ENCODE measurements at places on chromosomes 2 and 18. TPM values are rescaled to one million over a fixed set of nuclear protein-coding genes. Genes with fewer than 3 reads are reported as not detected.

DNA sequence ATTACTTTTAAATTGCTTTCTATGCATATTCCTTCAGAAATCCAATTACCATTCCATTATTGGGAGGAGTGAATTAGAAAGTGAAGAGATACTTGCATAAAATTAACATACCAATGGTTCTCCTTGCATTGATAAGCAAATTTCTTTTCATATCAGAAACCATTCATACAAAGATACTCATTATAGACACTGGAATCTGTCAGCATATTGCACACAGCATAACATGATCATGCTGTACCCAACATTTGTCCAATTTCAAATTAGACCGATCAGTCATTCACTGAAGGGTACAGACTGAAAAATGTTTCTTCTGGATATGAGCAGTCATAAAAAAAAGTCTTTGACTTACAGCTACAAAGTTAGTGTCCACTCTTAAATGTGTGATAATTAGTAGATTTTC is 175.6 kb downstream of the PID1 start:
- H3K36me3 ChIP-seq, result no peaks in the 10 kb centered on the region
- no peak for DNase-seq
- no peak overlapping the region for H3K27ac ChIP-seq
- H3K4me3 ChIP-seq, result no peak overlapping the region
- H3K4me1 ChIP-seq, result no peaks in the 10 kb centered on the region
- peaks cover 1% of the 10 kb centered on the region for H3K27me3 ChIP-seq

DNA sequence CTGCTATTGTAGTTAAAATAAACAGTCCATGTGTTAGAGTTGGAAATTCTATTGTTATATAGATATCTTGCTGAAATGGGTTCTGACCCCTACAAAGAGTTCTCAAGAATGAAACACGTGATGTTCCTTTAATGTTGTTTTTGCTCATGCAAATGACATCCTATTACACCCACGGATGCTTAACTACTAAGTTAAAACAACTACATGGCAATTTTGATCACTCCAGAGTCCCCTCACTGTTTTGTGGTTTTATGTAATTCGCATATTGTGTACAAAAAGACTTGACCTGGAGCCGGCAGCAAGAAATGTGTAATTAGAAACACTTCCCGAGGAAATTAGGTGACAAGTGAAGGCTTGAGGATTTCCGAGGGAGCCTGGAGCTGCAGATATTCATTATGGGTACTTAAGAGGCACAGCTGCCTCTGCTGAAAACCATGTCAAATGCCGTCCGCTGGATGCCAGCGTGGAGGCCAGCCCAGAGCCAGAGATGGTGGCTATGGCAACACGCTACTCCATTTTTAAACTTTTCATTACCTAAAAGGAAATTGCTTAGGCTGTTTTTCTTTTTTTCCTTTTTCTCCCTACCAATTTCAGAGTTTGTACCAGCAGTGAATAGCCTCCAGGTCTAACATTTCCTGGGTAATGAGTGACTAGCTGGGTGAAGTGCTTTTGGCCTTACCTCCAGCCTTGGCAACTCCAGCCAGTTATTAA is 21.0 kb upstream of the CABLES1 start:
- peaks cover 2% of the 10 kb centered on the region for H3K36me3 ChIP-seq
- no peaks in the 10 kb centered on the region for H3K27me3 ChIP-seq
- DNase-seq, result no peak

DNA sequence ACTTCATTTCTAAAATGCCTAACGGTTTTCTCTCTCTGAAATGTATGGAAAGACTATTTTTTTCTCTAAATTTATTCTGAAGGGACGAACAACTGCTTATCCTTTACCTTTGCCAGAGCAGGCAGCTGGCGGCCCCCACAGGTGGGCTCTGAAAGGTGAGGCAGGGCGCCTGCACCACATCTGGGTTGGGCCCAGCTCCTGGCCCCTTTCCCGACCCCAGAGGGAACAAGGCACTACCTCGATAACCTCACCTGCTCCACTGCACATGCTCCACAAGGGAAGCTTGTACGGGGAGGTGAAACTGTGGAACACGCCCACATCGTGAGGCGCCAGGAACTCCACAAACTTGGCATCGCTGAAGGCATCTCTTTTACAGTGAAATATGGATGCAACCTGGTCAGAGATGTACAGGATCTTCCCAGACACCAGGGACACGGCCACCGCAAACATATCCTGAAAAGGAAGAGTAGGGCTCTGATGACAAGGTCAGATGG is 17.3 kb downstream of the PER2 start:
- H3K27ac ChIP-seq, result no peak overlapping the region
- no peaks in the 10 kb centered on the region for H3K4me1 ChIP-seq
- H3K27me3 ChIP-seq, result no peaks in the 10 kb centered on the region
- DNase-seq, result no peak
- H3K4me3 ChIP-seq, result no peak overlapping the region

GRCh38 chr2:26687801-26688200 is 4.7 kb upstream of the KCNK3 start:
- no peak overlapping the region for H3K4me3 ChIP-seq
- H3K4me1 ChIP-seq, result peaks cover 11% of the 10 kb centered on the region
- no peak overlapping the region for H3K27ac ChIP-seq
- DNase-seq, result no peak
- no peaks in the 10 kb centered on the region for H3K36me3 ChIP-seq

DNA sequence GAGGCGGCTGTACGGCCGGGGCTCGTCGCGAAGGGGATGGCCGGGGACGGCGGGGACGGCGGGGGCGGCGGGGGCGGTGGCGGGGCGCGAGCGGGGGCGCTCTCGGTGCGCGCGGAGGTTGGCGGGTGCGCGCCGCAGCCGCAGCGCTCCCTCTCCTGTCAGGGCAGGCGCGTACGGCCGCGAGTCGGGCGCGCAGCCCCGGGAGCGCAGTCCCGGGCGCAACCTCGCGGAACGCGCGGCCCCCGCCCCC is 296 bp upstream of the GRHL1 start:
- H3K4me3 ChIP-seq, result peak overlapping the region; percentile 69
- no peaks in the 10 kb centered on the region for H3K36me3 ChIP-seq
- no peak for DNase-seq
- H3K27ac ChIP-seq, result no peak overlapping the region

- no peak overlapping the region for H3K27ac ChIP-seq
- no peak for DNase-seq
- peak overlapping the region; percentile 78 for H3K4me3 ChIP-seq
- peaks cover 14% of the 10 kb centered on the region for H3K4me1 ChIP-seq
Measured at GRCh38 chr18:26575865-26576217, 27.5 kb upstream of the KCTD1 start.

GRCh38 chr18:3451183-3451988 is 1.4 kb downstream of the TGIF1 start:
- no peaks in the 10 kb centered on the region for H3K27me3 ChIP-seq
- peak overlapping the region; percentile 95 for H3K4me3 ChIP-seq
- DNase-seq, result peak; percentile 95
- peaks cover 50% of the 10 kb centered on the region for H3K4me1 ChIP-seq
- peak overlapping the region; percentile 98 for H3K27ac ChIP-seq

GRCh38 chr2:10086950-10087349 is 6.7 kb upstream of the CYS1 start:
- H3K27ac ChIP-seq, result no peak overlapping the region
- H3K36me3 ChIP-seq, result no peaks in the 10 kb centered on the region
- no peak for DNase-seq
- H3K4me1 ChIP-seq, result peaks cover 13% of the 10 kb centered on the region
- peaks cover 13% of the 10 kb centered on the region for H3K27me3 ChIP-seq

DNA sequence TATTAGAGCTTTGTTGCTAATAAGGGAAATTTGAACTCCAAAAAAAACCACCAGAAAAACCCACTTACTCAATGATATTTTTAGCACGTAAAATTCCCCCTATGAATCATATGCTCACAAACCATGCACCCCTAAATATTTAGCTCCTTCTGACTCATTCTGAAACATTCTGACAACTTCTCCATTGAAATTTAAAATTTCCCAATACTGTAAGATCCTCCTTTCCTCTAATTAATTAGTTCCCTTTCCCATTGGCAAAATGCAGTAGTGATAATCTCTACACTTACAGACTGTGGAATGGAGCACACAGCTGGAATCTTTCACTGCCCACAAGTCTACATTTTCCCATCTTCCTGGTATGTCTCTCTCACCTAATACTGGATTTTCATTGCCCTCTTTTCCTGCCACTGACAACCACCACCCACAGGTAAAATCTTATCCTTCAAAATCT is 215.8 kb upstream of the ACVR2A start:
- no peaks in the 10 kb centered on the region for H3K36me3 ChIP-seq
- no peak overlapping the region for H3K27ac ChIP-seq
- no peaks in the 10 kb centered on the region for H3K27me3 ChIP-seq
- DNase-seq, result no peak
- H3K4me3 ChIP-seq, result no peak overlapping the region
- H3K4me1 ChIP-seq, result peaks cover 5% of the 10 kb centered on the region

DNA sequence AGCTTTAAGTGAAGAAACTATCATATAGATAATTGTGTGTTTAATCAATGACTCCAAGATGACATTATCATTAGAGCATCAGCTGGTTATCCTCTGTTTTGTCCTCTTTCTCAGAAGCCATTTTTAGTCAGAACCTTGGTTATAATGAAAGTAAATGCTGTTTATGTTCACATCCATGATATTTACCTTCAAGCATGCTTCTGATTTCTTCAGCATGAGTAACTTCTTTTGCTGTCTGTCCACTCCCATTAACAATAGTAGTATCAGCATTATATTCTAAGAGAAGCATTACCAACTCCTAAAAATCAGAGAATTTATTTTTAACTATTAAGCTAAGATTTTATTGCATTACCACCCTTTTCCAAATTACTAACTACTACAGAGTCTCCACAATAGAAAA is 56.3 kb downstream of the OSBPL1A start:
- H3K27ac ChIP-seq, result no peak overlapping the region
- H3K36me3 ChIP-seq, result peaks cover 1% of the 10 kb centered on the region
- H3K4me1 ChIP-seq, result peaks cover 18% of the 10 kb centered on the region
- DNase-seq, result no peak
- H3K27me3 ChIP-seq, result no peaks in the 10 kb centered on the region
- no peak overlapping the region for H3K4me3 ChIP-seq

GRCh38 chr18:45836242-45837205 is 11.0 kb downstream of the SIGLEC15 start:
- H3K4me3 ChIP-seq, result peak overlapping the region; percentile 44
- peaks cover 8% of the 10 kb centered on the region for H3K27me3 ChIP-seq
- H3K4me1 ChIP-seq, result peaks cover 16% of the 10 kb centered on the region
- peak overlapping the region; percentile 32 for H3K27ac ChIP-seq
- no peak for DNase-seq

GRCh38 chr2:61295981-61296380 is 134.0 kb downstream of the C2orf74 start:
- H3K36me3 ChIP-seq, result peaks cover 27% of the 10 kb centered on the region
- H3K27me3 ChIP-seq, result no peaks in the 10 kb centered on the region
- H3K4me3 ChIP-seq, result no peak overlapping the region

GRCh38 chr18:48003426-48004349 is 73.2 kb upstream of the SMAD2 start:
- H3K36me3 ChIP-seq, result no peaks in the 10 kb centered on the region
- H3K4me3 ChIP-seq, result no peak overlapping the region
- H3K27me3 ChIP-seq, result no peaks in the 10 kb centered on the region
- H3K27ac ChIP-seq, result no peak overlapping the region

DNA sequence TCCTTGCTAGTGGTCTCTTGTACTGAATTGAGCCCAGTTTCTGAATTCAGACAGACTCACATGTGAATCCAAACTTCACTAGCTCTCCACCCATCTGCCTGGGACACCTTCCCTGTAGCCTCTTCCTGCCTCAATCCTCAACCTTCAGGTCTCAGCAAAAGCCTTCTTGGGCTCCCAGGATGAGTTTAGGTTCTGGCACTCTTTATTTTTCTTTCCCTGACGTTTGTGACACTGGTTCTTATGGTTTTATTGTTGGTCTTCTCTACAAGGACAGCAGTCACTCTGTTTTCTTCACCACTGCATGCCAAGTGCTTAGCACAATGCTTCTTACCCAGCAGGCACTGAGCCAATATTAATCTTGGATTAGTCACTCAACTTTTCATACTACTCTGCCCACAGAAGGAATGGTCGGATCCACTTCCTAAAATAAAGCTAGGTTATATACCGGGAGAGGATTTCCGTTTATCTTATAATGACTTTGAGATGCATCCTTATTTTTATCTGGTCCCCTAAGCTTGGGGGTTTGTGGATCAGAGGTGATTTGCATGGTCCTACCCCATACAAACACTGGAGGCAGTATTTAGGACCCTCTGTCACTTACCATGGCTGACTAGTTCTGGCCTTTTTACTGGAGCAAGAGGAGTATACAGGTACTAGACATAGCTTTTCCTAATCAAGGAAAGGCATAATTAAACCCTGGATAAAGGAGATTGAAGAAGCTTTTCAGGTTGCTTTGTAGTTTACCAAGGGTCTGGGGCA is 186.3 kb downstream of the MYCN start:
- peaks cover 5% of the 10 kb centered on the region for H3K27me3 ChIP-seq
- no peaks in the 10 kb centered on the region for H3K36me3 ChIP-seq
- DNase-seq, result no peak
- no peak overlapping the region for H3K27ac ChIP-seq
- H3K4me3 ChIP-seq, result no peak overlapping the region

DNA sequence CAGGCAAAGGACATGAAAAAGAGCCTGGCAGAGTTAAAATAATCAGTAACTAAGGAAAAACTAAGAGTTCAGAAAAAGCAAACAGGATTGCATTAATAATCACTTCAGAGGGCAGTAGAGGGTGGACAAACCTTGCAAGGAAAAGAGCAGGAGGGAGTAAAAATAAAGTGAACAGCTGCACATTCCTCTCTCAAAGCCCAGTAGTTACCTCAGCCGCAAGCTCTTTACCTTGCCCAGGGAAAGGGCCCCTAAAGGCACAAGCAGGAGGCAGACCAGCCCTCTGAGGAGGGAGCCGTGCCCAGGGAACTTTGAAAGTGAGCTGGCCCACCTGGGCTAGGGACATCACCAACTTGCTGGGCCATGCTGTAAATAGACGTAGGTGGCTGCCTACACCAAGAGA is 196.9 kb downstream of the C1D start:
- no peak for DNase-seq
- no peak overlapping the region for H3K4me3 ChIP-seq
- no peaks in the 10 kb centered on the region for H3K27me3 ChIP-seq
- no peaks in the 10 kb centered on the region for H3K36me3 ChIP-seq
- H3K27ac ChIP-seq, result no peak overlapping the region

- H3K36me3 ChIP-seq, result peaks cover 2% of the 10 kb centered on the region
- H3K4me3 ChIP-seq, result no peak overlapping the region
- no peak for DNase-seq
- peaks cover 58% of the 10 kb centered on the region for H3K4me1 ChIP-seq
Measured at GRCh38 chr2:217685255-217685605, 317.6 kb downstream of the TNS1 start.

SLC9A4 gene
- total RNA-seq, result not detected

ICOS gene
- not detected for total RNA-seq

SEMA4C gene
- 24.8 TPM for total RNA-seq

PPM1G gene
- total RNA-seq, result 72.8 TPM

BOK gene
- total RNA-seq, result 28.5 TPM

UCN gene
- 1.5 TPM for total RNA-seq
